ENCODE measurements at places on chromosomes 4 and X.
A peak's percentile ranks its signal among the peaks of the same experiment; 100 is the strongest.

- DNase-seq, result peak; percentile 27
Observed at GRCh38 chrX:148333989-148334388, 166.4 kb upstream of the AFF2 start.

DNA sequence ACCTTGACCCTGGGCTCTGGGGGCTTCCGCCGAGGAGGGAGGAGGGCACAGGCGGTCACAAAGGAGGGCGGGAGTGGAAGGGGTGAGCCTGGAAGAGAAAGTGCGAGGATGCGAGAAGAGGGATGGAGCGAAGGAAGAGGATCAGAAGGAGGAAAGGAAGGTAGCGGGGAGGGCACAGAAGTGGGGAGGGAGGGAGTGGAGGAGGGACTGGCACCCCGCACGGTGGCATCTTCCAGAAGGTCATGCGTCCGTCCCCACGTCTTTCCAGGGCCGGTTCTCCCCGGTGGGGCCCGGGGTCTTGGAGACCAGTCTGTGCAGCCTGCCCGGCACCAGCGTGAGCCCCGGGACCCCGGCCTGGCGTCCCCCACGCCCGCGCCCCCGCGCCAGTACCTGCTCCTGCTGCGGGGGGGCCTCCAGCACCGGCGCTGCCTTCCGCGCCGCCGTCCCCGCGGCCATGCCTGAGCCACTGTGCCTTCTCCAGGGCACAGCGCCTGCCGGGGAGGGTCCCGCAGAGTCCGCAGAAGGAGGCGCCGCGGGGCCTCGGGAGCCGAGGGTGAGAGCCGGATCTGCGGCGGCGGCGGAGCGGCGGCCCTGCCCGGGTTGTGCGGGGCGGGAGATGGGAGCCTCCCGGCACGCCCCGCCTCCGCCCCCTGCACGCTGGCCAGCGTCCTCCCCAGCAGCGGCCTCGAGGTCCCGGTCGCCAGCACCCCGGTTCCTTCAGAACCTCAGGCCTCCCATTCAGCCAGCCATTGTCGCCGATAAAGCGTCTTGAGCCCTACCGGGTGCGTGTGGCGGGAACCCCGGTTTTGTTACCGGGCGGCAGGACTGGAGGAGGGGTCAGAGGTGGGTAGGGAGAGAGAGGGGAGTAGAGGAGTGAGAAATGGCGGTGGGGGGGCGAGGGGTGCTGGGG, at the start of gene RNF175:
Gene RNF175, minus strand, starts transcription at position 618 of the 910 bp plus-strand sequence. Its CDS starts 162 bp downstream, at position 456.
- no peak for DNase-seq

GRCh38 chr4:70402762-70403161, 5.0 kb downstream of the OPRPN start:
- no peak for DNase-seq

DNA sequence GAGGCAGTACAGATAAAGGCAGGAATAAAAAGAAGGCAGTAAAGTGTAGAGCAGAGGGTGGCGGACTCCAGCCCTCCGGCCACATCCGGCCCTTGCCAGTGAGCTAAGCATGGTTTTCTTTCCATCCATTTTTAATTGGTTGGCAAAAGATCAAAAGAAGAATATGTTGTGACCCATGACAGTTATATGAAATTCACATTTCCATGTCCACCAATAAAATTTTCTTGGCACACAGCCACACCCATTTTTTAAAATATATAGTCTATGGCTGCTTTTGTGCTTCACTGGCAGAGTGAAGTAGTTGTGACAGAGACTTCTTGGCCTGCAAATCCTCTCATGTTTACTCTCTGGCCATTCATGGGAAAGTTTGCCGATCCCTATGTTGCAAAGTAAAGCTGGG, 29.8 kb downstream of the SLC9A6 start:
- no peak for DNase-seq

- no peak for DNase-seq
Observed at GRCh38 chr4:96342790-96343455, 503.0 kb downstream of the PDHA2 start.

DNA sequence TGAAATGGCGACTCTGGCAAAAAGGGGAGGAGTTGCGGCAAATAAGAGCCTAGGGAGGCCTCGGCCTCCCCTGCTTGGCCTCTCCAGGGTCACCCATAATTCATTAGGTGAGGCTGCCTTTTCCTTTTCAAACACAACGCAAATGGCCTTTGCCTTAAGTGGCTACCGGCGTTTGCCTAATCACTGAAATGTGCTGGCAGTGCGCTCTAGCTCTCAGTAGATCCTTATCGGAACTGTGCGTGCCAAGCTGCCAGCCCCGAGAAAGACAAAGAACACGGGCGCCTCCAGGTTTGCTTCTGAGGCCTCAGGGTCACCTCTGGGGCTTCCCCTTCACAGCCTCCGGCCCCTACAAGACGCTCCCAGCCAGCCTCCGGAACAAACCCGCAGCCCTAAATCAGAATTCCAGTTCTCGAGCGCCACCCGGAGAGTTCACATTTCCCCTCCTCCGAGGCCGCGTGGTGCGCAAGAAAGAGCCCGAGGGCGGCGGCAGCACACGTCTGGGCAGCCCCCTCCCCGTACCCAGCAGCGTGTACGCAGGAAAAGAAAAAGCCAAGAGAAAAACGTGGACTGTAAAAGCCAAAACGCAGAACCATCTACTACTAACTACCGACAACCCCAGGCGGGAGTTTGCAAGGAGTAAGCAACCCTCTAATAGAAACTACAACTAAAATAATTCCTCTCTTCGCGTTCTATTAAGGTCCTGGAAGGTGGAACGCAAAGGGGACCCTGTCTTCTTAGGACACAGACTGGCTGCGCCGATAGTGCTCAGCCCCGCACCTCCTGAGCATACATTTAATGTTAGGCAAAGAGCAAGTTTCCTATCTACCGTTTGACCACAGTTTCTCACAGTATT, 76.5 kb upstream of the BCOR start:
- peak; percentile 50 for DNase-seq

DNA sequence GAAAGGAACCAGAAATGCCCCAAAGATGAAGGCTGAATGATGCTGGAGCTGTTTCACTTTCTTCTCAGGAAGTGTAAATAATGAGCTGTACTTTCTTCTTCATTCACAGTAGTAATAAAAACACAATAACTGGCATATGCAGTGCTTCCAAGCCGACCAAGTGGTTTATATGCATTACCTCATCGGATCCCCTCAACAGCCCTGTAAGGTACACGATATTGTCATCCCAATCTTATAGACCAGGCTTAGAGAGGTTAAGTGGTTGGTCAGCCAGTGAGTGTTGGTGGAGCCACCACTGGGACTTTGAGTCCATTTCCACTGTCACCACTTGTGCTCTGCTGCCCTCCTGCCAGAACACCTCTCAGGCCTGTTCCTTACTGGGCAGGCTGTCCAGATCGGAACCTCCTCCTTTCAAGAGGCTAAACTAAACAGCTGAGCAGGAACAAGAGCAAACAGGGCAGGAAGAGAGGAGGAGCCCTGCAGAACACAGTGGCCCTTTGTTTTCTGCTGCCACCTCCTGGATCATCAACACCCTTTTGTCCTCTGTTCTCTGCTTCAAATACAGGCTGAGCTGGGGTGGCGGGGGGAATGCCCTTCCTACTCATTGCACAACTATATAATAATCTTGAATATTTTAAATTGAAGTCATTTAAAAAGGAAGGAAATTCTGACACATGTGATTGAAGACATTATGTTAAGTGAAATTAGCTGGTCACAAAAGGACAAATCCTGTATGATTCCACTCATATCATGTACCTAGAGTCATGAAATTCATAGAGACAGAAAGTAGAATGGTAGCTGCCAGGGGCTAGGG, 112.5 kb upstream of the ATP6AP2 start:
- DNase-seq, result peak; percentile 54

DNA sequence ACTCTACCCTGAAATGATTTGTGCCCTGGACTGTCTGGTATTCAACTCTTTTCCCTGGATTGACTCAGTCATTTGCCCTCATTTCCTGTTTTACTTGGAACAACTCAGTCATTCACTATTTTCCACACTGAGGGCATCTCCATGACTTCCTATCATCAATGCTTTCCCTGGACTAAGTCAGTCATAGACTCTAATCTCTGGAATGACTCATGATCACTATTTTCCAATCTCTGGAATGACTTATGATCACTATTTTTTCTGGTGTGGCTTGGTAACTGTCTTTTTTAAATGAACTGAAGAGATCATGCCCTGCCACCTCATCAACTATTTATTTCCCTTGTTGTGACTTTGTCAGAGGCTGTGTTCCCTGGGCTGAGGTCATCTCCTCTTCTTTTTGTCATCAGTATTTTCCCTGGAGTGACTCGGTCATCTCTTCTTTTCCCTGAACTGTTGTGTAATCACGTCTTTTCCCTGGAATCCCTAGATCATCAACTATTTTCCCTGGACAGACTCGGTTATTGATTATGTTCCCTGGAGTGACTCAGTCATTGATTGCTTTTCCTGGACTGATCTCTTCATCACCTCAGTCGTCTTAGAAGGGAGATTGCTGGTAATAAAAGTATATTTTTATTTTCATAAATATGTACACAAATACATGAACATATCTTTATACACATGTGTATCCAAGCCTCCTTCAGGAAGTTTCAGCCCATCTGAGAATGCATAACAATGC, 327.1 kb upstream of the VCX start:
- no peak for DNase-seq

DNA sequence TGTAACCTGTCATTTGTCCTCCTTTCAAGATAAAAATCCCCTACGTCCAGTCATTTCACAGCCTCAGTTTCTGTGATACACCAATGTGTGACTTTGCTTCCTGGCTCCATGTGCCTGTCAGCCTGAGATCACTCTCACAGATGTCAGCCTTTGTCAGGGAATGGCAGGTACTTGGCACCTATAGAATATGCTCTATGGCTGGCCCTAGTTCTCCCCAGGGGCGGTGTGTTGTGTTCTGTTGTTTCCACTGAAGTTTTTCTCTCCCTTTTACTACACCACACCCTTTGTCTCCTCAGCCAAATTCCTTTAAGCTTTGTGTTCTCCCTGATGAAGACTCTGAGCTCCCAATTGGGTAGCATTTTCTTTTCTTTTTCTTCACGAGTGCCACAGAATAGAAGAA, 81.7 kb downstream of the ALPK1 start:
- no peak for DNase-seq
